GM13976 (cell line): ENCODE measurements at places on chromosomes 13 and 19.

GRCh38 chr13:103184413-103184812 is 118.2 kb upstream of the SLC10A2 start:
- DNase-seq = no peak

DNA sequence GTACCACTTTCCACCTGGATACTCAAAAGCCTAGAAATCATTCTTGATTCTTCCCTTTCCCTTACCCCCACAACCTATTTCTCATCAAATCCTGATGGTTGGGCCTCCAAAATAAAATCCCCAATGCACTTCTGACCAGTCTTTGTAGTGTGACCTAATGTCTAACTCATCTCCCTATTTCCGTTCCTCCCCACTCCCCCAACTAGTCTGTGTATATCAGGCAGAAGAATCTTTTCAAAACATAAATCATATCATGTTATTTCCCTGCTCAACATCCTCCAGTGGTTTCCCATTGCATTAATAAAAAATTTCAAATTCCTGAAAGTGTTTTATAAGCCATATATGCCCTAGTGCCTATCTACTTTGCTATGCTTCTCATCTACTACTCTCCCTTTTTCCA is 17.7 kb downstream of the CCDC122 start:
- no peak for DNase-seq

DNA sequence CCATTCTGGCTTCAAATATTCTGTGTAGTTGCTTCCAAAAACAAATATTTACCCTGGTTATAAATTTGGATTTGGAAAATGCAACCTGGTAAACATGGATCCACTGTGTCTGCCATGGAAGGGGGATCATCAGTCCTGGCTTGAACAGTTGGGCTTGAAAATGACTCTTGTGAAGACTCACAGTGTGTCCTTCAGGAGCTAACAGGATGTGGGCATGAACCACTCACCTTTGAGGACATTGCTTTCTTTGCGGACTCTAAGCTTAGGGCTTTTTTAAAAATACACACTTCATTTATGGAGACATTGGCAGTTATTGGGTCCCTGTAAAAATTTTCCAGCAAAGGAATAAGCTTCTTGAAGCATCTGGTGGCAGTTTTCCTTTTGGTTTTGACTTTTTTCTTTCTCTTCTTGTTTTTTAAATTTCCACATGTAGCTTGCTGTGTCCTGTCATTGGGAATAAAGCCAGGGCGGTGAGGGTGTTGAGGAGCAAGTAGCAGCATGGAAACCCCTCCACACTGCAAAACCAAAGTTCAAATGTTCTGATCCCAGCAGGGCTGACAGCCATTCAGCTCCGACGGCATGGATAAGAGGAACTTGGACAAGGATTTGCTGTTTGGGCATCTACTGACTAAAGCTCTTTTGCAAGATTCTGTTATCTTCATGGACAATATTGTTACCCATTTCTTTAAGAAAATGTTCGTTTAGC is 39.5 kb upstream of the SERP2 start:
- no peak for DNase-seq

DNA sequence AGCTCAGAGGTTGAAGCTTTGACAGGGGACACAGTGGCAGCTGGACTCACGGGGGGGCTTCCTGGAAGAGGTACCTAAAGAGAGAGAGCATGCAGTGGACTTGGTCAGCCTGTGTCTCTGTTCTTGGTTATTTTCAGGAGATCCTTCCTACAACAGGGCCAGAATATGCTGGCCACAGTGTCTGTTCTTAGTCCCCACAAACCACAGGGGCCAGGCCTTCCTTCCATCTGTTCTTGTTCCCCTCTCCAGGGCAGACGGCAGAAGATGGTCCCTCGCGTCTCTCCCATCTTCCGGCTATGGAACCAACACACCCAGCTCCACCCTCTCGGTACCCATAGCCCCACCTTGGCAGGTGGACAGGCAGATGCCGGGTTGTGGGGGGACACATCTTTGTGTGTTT is 24.8 kb downstream of the MAST3 start:
- DNase-seq = no peak

DNA sequence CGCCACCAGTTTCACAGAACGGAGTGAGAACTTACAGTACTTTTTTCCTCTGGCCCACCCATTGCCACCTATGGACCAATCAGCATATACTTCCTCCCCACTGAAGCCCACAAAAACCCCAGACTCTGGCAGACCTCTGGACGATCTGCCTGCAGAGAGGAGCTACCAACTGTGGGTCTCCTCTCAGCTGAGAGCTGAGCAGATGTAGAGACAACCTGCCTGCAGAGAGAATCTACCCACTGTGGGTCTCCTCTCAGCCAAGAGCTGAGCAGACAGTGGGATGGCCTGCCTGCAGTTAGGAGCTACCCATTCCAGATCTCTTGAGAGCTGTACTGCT is 69.7 kb downstream of the PIBF1 start:
- no peak for DNase-seq

DNA sequence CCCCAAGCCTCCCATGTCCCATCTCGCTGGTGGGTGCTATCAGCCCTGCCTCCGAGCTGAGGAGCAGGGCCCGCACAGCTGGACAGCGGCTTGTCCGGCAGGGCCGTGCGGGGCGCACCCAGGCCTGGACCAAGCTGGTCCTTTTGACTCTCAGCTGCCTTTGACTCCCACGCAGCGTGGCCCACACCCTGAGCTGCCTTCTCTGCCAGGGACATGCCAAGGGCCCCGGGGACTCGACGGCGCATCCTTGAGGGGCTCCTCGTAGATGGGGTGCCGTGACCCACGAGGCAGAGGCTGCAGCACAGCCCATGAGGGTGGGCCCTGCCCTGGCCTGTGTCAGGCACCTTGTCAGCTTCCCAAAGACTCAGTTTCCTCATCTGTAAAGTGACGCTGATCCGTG is 38.8 kb upstream of the F7 start:
- no peak for DNase-seq

GRCh38 chr19:35498984-35499527 is 8.8 kb upstream of the KRTDAP start:
- DNase-seq = no peak

DNA sequence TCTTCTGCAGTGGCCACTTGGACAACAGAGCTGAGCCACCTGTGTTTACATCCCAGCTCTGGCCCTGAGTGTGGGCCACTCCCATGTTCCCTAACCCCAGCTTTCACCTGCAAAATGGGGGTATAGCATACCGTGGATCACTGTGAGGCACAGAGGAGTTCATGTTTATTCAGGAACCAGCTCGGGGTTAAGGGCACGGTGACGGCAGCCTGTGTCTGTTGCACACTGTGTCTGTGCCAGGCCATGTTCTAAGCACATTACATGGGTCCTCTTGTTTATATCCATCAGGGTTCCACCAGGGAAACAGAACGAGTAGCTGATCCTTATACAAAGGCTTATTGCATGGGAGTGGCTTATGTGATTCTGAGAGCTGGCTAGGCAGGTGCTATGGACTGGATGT is 14.0 kb upstream of the IGLON5 start:
- no peak for DNase-seq

DNA sequence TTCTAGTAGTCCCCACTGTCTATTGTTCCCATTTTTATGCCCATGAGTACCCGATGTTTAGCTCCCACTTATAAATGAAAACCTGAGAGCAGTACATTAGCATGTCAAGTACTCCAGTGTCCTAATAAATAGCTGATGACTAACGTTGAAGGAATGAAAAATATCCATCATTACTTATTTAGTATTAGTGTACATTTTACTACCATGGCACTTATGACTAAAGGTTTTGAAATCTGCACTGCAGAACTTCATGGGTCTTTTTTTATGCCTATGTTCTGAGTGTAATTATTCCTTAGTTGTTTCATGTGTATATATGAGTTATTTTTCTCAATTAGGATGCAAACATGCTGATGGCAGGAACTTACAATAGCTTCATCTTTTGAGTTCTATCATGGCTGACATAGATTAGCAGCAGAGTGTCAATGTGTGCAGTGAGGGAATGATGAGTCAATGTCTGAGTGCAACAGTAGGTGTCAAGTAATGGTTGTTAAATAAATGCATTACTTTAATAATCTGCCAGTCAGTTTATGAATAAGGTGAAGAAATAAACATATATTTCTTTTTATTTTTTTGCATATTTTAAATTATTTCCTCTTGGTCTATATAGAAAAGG is 188.4 kb downstream of the ITGBL1 start:
- no peak for DNase-seq

DNA sequence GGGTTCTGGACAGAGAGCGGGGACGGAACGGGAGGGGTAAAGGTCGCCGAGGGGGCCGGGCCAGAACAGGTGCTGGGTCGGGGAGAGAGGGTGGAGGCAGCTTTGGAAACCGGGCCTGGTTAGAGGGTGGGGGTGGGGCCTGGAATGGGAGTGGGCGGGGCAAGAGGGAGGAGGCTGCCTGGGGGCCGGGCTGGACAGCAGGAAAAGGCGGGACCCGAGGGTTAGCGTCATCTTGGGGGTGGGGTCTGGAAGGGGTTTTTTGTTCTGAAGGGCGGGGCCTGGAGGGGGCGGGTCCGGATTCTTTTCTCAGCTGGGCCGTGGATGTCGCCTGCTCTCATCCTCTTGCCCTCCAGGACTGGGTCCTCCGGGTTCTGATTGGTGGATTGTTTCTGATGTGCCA is 4.3 kb upstream of the ZNF813 start:
- no peak for DNase-seq

DNA sequence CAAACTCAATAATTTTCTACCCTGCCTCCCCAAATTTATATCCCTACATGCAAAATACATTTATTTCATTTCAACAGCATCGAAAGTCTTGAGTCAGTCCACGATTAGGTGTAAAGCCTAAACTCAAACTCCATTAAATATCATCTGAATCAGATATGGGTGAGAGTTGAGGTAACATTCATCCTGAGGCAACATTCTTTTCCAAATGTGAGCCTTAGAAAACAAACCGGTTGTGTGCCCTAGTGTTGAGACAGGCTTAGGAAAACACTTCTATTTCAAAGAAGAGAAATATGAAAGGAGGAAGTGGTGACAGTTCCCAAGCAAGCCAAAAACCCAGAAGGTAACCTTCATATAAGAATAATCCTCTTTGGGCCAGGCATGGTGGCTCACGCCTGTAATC is 12.1 kb upstream of the ZNF441 start:
- no peak for DNase-seq

DNA sequence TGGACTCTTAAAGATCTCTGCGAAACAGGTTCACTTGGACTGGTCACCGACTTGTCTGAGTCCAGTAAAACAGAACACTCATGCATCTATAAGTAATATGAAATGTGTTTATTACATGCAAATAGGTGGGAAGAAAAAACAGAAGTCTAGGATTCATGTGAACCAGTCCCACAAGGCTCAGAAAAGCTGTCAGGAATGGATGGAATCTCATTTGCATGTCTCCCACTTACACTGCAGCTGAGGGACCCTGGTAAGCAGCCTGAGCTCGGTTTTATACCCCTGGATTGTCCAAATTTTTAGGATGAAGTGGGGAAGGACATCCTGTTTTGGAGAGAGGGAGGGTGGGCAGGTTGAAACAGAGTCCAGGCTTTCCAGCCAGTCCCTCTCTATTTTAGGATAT is 1545.1 kb upstream of the PCDH20 start:
- no peak for DNase-seq

DNA sequence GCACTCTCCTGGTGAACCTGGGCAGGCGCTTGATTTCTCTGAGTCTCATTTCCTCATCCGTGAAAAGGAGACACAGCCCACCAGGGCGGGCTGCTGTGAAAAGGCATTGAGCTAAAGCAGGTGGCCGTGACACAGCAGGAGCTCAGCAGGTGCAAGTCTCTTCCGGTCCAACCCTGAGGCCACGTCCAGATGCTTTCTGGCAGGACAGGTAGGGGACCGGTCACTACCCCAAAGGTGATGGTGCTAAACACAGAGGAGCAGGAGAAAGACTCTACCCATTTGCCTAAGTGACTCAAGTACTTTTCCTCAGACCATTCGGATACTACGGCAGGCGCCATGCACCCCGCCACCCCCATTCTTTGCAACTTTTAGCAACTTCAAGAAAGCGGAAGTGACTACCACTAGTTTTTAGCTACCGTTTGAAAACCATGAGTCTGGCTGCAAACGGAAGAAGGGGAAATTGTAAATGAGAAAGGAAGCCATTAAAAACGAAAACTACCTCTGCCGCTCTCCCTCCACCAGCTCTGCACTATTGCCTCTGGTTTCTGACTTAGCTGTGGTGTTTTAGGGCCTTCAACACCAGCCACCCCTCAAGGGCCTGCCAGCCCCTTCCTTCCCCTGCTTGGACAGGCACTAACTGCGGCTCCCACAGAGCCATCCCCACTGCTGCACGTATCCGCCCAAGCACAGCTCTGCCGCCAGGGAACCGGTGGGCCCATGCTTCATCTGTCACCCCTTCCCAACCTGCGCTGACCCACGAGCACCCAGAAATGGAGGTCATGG is 4.8 kb downstream of the PPP6R1 start:
- peak; percentile 84 for DNase-seq

DNA sequence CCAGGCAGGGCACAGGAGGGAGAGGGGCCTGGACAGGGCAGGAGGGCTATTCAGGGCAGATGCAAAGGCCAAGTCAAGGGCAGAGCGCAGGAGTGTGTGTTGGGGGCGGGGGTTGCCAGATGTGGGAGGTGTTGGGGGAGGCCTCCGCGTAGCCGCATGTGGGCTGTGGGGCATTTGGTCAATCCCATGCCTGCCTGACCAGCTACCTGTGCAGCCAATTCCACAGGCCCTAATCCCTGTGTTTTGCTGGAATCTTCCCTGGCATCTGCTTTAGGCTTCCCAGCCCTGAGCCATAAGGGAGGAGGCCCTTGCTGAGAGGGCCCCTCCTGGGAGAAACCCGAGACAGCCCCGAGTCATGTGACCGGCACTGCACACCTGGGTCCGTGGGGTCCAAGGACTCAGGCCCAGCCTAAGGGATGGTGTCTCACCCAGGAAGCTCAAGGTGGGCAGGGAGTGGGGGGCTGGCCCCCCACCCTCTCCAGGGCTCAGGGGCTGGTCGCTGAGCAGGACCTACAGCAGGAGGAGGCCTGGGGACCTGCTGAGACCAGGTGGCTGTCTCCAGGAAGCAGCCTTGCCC is 20.3 kb downstream of the RFX1 start:
- no peak for DNase-seq

DNA sequence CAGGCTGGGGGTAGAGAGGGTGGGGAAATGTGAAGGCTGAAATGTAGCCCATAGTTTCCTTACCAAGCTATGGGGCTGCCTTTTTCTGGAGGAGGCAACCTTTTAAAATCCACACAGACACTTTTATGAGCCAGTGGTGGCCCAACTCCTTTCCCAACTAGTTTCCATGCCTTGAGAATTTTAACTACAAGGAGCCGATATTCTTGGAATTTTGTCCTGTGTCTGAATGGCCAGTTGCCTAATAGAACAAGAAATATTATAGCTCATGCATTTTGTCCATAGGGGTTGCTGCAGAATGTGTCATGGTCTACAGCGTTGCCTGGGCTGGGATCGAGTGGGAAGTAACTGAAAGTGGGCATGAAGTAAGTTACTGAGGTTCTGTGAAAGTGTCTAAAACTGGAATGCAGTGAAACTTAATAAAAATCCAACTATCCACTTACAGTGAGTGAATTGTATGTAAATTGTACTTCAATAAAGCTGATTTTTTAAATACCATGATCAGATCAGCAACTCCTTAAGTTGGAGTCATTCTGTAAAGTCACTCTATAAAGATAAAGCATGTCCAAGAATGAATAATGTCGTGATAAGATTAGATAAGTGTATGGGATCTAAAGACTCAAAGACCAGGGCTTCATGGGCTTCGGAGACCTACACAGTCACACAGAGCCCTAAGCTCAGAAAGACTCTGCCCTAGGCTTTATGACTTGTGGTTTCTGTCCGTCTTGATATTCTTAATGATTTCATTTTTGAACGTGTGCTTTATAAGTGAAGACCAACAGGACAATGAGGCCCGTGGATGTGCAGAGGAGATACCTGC is 122.6 kb upstream of the FNDC3A start:
- DNase-seq = no peak

- no peak for DNase-seq
These were observed 94.3 kb downstream of the NHLRC3 start for GRCh38 chr13:39132286-39133230.
